ENCODE measurements at places on chromosomes 2 and 18.

GRCh38 chr2:180978903-180979748, 1.3 kb upstream of the UBE2E3 start:
- no peak for DNase-seq

DNA sequence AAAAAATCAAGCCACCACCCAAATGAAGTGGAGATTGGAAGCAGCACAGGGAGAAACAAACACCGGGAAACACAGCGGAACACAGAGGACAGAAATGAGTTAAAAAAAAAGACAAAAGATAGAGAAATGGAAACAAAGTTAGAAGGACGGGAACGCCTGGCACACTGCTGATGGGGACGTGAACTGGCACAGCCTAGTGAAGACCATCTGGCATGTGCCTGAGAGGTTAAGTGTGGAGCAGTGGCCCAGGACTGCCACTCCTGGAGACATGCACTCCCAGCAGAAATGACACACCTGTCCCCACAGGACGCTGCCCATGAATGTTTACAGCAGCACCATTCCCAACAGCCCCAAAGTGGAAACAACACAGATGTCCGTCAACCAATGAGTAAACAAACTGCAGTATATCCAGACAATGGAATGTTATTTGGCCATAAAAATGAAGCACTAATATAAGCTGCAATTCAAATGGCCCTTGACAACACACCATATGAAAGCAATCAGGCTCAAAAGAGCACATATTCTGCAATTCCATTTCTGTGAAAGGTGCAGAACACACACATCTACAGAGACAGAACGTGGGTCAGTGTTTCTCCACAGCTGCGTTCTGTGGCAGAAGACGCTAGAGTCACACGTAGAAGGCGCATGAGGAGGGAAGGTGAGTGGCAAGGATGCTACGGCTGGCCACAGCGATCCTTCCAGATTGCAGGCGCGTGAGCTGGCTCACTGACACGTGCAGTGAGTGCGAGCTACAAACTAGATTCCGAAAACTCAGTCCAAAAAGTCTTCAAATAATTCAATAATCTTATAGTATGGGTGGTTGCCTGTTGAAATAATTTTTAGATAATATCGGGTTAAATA, 24.6 kb downstream of the THAP4 start:
- DNase-seq = no peak

DNA sequence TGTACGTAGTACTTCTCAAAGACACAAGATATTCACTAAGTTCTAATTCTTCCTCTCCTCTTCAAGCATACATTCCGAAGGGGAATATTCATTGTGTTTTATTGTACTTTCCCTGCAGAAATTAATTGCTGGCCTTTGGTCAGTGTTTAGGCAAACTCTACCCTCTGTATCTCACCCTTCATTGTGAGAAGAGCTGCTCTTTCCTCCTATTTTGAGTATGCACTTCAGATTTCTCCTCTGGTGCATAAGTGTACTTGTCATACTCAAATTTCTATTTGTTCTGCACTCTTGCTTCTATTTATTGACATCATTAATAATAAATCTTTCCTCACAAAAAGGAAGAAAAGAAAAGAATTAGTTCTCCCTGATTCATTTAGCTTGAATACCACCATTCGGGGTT, 485.4 kb upstream of the SLC8A1 start:
- DNase-seq = no peak

DNA sequence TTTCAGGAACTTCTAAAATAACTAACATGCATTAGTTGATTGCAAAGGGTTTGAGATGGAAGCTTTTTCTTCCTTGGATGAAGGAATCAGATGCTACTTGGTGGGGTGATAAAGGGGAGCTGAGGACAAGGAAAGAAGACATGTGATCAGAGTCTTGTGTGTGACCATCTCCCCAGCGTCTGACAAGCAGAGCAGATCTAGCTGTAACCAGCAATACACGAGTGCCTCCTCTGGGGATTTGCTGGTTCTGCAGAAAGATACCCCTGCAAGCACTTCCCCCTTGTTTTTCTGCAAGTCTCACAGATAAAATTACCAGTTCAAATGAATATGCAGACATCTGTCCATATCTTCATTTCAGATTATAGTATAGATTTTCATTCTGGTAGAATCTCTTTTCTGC, 2.7 kb downstream of the CDH7 start:
- peak; percentile 92 for DNase-seq

DNA sequence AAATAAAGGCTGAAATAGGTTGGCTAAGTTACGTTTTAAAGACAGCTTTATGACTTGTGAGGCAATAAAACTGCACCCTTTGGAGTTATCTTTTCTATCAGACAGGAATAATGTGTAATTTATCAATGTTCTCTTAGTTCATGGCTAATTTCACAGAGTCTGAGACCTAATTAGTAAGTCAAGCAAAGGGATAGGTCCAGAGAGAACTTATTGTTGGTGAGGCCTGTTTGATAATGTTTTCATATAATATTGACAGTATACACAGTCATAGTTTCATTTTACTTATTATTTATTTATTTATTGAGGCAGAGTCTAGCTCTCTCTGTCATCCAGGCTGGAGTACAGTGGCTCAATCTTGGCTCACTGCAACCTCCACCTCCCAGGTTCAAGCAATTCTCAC, 1.9 kb upstream of the IL36RN start:
- no peak for DNase-seq

DNA sequence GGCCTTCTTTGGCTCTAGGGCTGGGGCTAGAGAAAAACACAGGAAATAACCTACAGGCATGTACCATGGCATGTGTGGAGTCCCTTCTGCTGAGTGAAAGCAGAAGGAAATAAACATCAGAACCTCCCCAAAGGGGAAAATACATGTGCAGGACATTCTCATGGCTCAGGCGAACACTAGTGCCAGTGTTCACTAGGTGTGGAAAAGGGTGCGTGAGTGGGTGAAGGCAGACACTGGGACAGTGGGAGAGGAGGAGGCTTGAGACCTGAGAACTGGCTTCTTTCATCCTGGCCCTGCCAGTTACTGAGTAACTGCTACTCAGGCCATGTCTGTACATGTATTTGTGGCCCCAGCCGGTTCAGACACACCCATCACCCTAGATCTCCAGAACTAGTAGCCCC, 268.2 kb downstream of the PRKCE start:
- no peak for DNase-seq

DNA sequence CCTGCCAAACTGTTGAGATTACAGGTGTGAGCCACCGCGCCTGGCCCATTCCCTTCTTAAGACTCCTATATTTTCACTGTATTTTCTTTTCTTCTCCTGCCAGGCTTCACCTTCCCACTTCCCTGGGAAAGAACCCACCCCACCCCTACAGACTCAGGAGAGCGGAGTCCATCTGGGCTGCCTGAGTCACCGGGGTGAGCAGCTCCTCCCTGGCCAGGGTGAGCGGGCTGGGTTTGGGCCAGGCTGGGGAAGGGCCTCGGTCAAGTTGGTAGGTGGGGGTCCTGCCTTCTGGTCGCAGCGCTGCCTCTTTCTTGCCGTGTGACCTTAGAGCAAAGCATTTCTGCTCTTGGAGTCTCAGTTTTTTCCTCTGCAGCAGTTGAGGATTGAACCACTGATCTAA, 2.1 kb upstream of the GAREM2 start:
- no peak for DNase-seq

GRCh38 chr2:119157850-119158511, 570 bp downstream of the C1QL2 start:
- DNase-seq = no peak

DNA sequence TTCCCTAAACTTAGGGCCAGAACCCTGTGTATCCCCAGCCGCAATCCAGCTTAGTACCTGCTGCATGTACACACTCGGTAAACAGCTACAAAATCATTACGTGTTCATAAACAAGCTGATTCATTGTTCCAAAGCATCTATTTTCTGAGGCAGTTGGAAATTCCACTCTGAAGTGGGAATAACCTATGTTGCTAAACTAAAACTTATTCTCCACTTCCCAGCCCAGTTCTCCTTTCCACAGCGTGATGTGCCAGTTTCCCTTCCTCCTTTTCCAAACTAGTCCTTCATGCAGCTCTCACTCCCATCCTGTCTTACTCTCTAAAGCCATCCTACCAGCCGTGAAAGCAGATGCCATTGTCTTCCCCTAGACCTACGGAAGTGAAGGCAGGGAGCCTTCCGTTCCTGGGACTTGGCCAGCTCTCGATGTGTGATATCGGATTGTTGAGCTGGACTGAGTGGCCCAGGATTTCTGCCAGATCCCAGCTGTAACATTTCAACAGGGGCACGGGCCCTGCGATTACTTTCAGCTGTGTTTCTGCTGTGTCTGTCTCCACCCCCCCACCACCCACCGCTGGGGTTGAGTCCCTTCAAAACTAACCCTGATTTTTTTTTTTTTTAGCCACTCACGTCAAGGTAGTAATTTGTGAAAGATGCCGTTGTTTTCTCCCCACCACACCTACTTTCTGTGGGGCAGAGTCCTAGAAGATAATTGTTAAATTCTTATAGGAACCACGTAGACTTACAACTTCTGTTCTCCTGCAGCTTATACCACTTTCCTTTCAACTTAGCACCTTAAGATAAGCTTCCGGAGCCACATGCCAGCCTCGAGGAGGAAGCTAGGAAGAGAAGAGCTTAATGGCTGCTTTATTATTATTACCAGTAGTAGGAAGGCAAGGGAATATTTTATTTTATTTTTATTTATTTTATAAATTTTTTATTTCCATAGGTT, 100.9 kb downstream of the CRIM1 start:
- DNase-seq = no peak

- peak; percentile 53 for DNase-seq
Measured at GRCh38 chr2:176187899-176188773, at the start of gene HOXD1. TSS of gene HOXD1 (plus strand) at chr2:176188668. CDS start at chr2:176188802, 134 bp downstream.

- no peak for DNase-seq
Measured at GRCh38 chr2:99863903-99864270, 278.5 kb downstream of the AFF3 start.

DNA sequence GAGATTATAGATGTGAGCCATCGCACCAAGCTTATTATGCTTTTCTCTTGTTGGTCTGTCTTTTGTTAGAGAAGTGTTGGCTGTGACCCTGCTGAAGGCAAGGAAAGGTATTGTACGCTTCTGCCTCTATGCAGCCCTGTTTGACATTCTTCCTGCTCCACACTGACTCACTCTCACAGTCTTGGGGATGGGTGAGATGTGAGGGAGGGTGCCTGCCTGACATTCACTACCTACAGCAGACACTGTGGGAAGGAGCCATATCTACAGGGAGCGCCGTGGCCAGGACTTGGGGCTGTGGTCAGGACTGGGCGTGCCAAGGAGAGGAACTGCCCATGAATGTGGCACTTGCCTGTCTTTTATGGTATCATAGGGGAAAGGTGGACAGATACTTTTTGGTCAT, 43.9 kb upstream of the FHL2 start:
- no peak for DNase-seq

GRCh38 chr18:28522236-28522635, 345.3 kb upstream of the CDH2 start:
- no peak for DNase-seq

- no peak for DNase-seq
Measured at GRCh38 chr2:13522917-13523821, 806.4 kb downstream of the TRIB2 start.

DNA sequence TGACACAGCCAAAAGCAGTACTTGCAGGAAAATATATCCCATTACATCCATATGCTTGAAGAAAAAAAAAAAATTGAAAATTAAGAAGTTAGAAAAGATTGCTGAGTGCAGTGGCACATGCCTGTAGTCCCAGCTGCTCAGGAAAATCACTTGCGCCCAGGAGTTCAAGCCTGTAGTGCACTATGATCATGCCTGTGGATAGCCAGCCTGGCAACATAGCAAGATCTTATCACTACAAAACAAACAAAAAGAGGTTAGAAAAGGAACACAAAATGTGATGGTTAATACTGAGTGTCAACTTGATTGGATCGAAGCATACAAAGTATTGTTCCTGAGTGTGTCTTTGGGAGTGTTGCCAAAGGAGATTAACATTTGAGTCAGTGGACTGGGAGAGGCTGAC, 361.9 kb downstream of the NYAP2 start:
- no peak for DNase-seq

DNA sequence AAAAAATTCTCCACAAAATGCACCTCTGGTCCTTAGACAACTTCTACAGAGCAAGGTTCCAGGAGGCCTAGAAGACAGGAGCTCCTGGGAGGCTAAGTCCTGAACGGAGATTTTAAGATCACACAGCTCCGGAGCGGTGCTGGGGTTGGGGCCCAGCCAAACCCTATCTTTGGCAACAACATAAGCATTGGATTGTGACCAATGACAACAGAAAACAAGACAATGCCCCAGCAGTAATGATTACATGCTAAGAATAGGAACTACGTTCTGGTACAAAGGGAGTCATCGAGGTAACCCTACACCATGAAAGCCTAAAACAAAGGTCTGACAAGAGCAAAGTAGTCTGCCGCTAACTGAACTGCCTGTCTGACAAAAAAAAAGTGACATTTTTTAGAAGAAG, 171.2 kb downstream of the CMPK2 start:
- no peak for DNase-seq

DNA sequence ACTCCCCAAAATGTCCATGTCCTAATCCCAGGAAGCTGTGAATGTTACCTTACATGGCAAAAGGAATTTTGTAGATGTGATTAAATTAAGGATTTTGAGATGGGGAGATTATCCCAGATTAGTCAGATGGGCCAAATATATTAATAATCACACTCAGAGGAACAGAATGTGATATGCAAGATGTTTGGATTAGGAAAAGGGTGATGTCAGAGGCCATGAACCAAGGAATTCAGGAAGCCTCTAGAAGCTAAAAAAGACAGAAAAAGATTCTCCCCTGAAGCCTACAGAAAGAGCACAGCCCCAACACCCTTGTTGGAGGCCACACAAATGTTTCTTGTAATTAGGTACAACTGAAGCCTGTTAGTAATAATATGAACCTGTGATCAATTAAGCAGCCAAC, 13.1 kb downstream of the TMEM131 start:
- no peak for DNase-seq

DNA sequence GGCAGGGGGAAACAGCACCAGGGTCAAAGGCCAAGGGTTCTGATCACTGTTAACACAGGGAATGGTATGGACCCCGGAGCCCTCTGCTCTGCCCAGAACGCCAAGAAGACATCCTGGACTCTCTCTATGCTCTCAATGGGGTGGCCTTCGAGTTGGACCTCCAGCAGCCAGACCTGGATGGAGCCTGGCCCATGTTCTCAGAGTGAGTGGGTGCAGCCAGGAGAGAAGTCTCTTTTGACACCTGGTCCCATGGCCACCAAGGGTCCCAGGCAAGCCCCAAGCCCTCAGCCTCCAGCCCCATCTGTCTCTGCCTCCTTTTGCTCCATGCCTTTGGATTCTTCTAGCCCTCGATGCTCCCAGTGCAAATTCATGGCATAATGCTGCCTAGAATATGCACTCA, 4.1 kb downstream of the RUFY4 start:
- no peak for DNase-seq

- no peak for DNase-seq
Measured at GRCh38 chr18:50458796-50459195, 84.0 kb downstream of the SKA1 start.

DNA sequence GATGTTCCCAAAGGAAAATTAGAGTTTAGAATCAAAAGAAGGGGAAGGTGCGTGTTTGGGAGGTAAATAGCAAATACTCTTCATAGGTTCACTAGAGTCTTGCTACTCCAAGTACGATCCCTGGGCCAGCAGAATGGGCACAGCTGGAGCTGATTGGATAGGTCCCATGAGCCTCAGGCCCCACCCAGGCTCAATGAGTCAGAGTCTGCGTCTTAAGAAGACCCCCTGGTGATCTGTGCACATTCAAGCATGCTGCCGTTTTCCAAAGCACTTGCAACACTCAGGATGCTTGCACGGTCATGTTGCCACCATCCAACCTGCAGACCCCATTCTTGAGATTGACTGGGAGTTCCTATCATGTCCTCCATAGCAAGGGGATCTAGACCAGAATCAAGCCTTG, 40.5 kb downstream of the ABCG8 start:
- no peak for DNase-seq

Measured in NCI-H1092 treated with DMSO at 0.1 percent for 48 hours (cell line).